Fibroblast of the aortic adventitia (primary cell): ENCODE measurements at places on chromosomes 4 and X. TPM values are rescaled to one million over a fixed set of nuclear protein-coding genes. Genes with fewer than 3 reads are reported as not detected.

The SOWAHD gene
- not detected in 2 replicates for total RNA-seq

The IL21 gene
- not detected in 2 replicates for total RNA-seq

The SRPX gene
- total RNA-seq: 142 and 242 TPM in 2 replicates

The GRID2 gene
- 0.25 and 0.63 TPM in 2 replicates for total RNA-seq

The TMEM131L gene
- total RNA-seq: 8.7 and 10.8 TPM in 2 replicates

The GALNTL6 gene
- not detected in 2 replicates for total RNA-seq

The NALF2 gene
- total RNA-seq: not detected in 2 replicates

The KLKB1 gene
- 0.18 TPM in 1 of 2 replicates, not detected in the other for total RNA-seq

The KLHL34 gene
- total RNA-seq: not detected in 2 replicates

The CYTL1 gene
- total RNA-seq: 12.5 TPM in 1 of 2 replicates, not detected in the other

The SPP1 gene
- total RNA-seq: 0.72 and 11.9 TPM in 2 replicates

The CTAG1A gene
- total RNA-seq: not detected in 2 replicates

The PLAC1 gene
- 0.09 TPM in 1 of 2 replicates, not detected in the other for total RNA-seq

The PPARGC1A gene
- 0.81 and 15.9 TPM in 2 replicates for total RNA-seq

The SMR3B gene
- total RNA-seq: not detected in 2 replicates

The NOP14 gene
- total RNA-seq: 25.6 and 46.7 TPM in 2 replicates

The BEX5 gene
- 0.09 TPM in 1 of 2 replicates, not detected in the other for total RNA-seq

The MGAT4D gene
- not detected in 2 replicates for total RNA-seq

The GPR101 gene
- not detected in 2 replicates for total RNA-seq

The RHOXF2B gene
- total RNA-seq: not detected in 2 replicates

The ANXA3 gene
- total RNA-seq: 12.3 and 31.2 TPM in 2 replicates

The ASMT gene
- not detected in 2 replicates for total RNA-seq

The FAM90A26 gene
- total RNA-seq: not detected in 2 replicates

The PCDH11X gene
- under 0.01 TPM in 1 of 2 replicates, not detected in the other for total RNA-seq

The PWWP3B gene
- 8.1 TPM in 1 of 2 replicates, not detected in the other for total RNA-seq

The STIM2 gene
- total RNA-seq: 19.8 and 31.2 TPM in 2 replicates

The GRPR gene
- not detected in 2 replicates for total RNA-seq

The MAGEB3 gene
- not detected in 2 replicates for total RNA-seq

The GLOD5 gene
- total RNA-seq: not detected in 2 replicates

The TCEAL6 gene
- total RNA-seq: not detected in 2 replicates

The AKAP4 gene
- total RNA-seq: under 0.01 TPM in 1 of 2 replicates, not detected in the other

The SMIM31 gene
- not detected in 2 replicates for total RNA-seq

The GSTCD gene
- total RNA-seq: 8.6 and 21.0 TPM in 2 replicates

The CENPVL1 gene
- total RNA-seq: 0.41 TPM in 1 of 2 replicates, not detected in the other

The NEIL3 gene
- total RNA-seq: 3.7 and 20.8 TPM in 2 replicates

The TRIM60 gene
- not detected in 2 replicates for total RNA-seq

The PAGE4 gene
- not detected in 2 replicates for total RNA-seq

The TRPC5OS gene
- total RNA-seq: not detected in 2 replicates

The GAGE1 gene
- not detected in 2 replicates for total RNA-seq

The DDX3X gene
- total RNA-seq: 209 and 316 TPM in 2 replicates

The ADH6 gene
- 0.36 TPM in 1 of 2 replicates, not detected in the other for total RNA-seq

The CXCL5 gene
- 0.36 and 2.2 TPM in 2 replicates for total RNA-seq

The RRH gene
- 0.09 TPM in 1 of 2 replicates, not detected in the other for total RNA-seq

The RNF4 gene
- total RNA-seq: 75.6 and 311 TPM in 2 replicates

The FRMD7 gene
- not detected in 2 replicates for total RNA-seq

The GAGE13 gene
- total RNA-seq: not detected in 2 replicates

The SPIN4 gene
- total RNA-seq: 3.1 and 13.3 TPM in 2 replicates

The ADRA2C gene
- 0.49 TPM in 1 of 2 replicates, not detected in the other for total RNA-seq

The TMEM184C gene
- 20.9 and 38.2 TPM in 2 replicates for total RNA-seq

The BTC gene
- total RNA-seq: 0.81 TPM in 1 of 2 replicates, not detected in the other

The INTU gene
- total RNA-seq: 6.0 and 14.1 TPM in 2 replicates
